ENCODE measurements at places on chromosomes 3 and 15.

GRCh38 chr3:52405066-52405465, 39.8 kb downstream of the SEMA3G start:
- no peak for DNase-seq

GRCh38 chr15:99502182-99502581, 63.6 kb upstream of the MEF2A start:
- DNase-seq: no peak

DNA sequence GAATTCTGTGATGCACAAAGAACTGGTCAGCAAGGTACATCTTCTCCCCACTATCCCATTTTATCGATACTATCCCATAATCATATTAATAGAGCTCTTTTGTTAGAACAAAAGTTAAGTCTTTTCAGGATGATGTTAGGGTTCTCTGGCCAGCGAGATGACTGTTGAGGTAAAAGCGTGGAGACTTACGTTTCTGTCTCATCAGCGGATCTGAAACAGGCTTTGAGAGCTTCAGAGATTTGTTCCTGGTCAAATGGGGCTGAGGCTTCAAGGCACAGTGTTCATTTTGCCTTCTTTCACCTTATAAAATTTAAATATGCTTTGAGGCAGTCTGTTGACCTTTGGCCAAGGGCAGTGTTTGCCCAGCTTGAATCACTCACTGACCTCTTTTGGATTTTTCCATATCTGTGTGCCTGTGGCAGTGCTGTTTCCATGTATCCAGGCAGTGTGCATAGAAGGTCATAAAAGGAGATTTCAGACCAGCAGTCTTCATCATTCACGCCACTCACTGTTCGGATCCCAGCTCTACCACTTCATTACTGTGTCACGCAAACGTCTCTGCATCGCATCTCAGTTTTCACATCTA, 3.1 kb downstream of the ADAMTSL3 start:
- DNase-seq: no peak

DNA sequence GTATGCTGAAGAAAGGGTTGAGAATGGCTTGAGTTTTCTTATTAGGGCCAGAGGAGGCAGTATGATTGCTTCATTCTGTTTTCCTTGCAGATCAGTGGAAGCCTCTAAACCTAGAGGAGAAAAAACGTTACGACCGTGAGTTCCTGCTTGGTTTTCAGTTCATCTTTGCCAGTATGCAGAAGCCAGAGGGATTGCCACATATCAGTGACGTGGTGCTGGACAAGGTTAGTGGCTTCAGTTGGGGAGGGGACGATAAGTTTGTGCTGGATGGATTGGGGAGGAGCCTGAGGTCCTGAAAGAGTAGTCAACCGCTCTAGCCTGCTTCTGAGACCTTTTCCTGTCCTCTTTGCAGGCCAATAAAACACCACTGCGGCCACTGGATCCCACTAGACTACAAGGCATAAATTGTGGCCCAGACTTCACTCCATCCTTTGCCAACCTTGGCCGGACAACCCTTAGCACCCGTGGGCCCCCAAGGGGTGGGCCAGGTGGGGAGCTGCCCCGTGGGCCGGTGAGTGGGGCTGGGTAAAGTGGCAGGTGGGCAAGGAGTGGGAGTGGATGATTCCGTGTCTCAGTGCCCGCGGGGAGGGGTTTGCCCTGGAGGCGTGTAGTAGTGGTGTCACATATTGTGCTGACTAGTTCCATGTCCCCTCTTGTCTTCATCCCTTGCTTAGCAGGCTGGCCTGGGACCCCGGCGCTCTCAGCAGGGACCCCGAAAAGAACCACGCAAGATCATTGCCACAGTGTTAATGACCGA, 8.5 kb downstream of the EIF4G1 start:
- no peak for DNase-seq

- DNase-seq: no peak
Measured at GRCh38 chr3:58989955-58990354, 59.9 kb downstream of the CFAP20DC start.

GRCh38 chr3:157029365-157029790, 130.6 kb downstream of the CCNL1 start:
- DNase-seq: no peak

DNA sequence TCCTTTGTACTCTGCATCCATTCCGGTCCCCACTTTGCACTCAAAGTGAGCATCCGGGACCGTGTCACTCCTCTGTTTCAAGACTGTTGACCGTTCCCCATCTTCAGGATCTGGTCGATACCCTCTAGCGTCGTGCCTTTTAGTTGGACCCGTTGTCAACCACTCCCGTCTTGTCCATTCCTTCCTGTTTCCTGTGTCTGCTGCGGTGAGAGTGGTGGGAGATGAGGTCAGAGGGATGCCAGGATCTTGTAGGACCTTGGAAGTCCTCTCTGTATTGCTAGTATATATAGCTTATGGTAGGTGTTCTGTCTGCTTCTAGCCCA, 624 bp downstream of the BRK1 start:
- DNase-seq: no peak

DNA sequence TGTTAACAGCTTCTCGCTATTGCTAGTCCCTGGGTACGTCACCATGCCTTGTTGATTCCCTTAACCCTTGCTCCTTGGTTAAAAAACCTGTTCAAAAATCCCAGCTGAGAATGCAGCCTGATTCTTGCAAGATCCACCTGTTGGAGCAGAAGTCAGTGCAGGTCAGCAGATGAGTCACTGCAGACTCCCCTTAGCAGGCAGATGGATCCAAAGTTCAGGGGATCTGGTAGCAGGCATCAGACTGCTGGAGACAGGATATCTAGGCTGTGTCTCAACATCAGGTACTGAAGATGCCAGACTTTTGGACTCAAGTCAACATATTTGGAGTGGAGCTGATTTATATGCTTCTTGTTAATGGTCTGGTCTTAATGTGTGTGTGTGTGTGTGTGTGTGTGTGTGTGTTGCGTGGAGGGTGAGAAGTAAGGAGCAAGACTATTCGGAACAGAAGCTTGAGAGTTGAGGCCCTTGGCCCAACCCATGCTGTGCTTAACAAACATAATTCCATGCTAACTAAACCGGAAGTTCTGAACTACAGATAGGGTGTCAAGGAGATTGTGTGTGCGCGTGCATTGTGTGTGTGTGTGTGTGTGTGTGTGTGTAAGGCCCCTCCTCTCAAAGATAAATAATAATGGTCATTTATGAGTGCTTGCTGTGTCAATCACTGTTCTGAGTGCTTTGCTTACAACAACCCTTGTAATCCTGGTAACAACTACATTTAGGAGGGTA, 1.0 kb upstream of the C3orf52 start:
- DNase-seq: no peak
